Stimulated activated CD4-positive, alpha-beta T cell treated with anti-CD3 and anti-CD28 coated beads, TNF-alpha, amount 100 ng/mL, for 1 hour (primary cell): ENCODE measurements at places on chromosomes 16 and 17.

DNA sequence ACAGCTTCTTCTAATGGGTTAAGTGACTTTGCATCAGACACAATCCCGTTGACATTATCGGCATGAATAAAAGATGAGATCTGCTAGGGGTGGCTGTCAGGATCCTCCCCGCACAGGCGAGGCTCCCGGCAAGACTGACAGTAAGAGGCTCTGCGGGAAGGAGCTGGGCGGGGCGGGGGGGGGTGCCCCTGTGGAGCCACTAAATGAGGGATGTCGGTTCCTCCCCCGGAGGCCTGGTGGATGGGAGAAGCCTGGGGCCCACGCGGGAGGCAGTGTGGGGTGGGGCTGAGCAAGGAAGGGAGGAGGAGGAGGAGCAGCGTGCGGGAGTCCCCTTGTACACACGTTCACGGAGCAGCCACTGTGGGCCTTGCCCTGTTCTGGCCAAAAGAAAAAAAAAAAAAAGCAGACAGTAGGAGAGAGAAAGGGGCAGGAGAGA, 190.9 kb upstream of the GSE1 start:
- DNase-seq = no peak

DNA sequence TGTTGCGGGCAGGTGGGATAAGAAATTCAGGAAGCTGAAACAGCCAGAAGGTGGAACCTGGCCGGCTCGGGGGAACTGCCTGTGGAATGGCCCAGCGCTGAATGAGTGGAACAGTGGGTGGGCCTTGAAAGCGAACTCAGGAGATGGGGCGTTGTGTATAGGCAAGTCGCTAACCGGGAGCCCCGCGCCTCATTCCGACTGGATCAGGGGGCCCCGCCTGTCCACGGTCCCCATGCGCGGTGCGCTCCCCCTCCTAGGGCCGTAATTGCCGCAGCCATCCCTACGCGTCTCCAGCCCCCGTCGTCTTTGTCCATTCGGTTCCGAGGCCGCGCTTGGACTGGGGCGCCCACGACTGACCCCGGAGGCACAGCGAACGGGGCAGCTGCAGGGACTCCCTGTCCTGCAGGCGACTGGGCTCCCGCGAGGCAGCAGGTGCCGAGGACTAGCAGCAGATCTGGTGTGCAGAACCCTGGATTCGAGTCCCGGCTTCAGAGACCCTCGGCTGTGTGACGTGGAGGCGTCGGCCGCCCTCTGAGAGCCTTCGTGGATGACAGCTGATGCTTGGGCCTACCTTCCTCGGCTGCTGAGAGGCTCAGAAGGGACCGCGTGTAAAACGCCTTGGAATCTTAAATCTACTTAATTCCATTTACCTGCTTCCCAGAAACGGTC, 10.9 kb upstream of the CA4 start:
- DNase-seq = no peak

- no peak for DNase-seq
These were observed 47.5 kb downstream of the SLC6A2 start for GRCh38 chr16:55703003-55704001.

DNA sequence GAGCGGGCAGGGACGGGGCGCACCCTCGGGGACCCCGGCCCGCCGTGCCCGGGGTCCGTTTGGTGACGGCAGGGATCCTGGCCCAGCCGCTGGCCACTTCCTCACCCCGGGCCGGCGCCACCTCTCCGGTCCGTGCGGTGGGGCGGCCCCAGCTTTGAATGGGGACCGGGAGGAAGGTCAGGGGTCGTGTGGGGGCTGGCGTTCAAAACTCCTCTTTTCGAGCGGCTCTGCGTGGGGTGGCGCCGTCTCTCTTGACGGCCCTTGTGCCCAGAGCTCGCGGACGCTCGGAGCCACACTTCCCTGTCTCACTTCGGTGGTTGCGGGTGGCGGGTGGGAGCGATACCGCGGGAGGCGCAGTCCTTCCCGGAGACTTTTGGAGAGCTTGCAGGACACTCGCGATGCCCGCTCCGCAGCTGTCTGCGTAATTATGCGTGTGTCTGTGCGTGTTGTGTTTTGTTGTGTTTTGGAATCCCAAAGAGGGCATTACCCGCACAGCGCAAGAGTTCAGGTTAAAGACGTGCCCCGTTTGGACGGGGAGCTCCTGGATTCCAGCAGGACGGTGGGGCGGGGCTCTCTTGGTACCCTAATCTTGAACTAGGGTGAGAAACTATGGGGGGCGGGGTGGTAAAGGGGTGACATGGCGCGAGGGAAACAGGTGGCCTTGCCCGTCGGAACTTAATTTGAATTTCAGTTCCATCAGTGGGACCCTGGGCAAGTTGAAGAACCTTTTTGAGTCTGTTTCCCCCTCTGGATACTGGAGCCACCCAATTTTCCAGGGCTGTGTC, 637 bp downstream of the PLCG2 start:
- no peak for DNase-seq

- DNase-seq = no peak
These were observed 14.5 kb upstream of the CDH13 start for GRCh38 chr16:82612263-82612662.

GRCh38 chr17:17269926-17270773, 10.9 kb downstream of the COPS3 start:
- no peak for DNase-seq

- DNase-seq = no peak
These were observed 67.9 kb downstream of the HIC1 start for GRCh38 chr17:2122641-2123302.

DNA sequence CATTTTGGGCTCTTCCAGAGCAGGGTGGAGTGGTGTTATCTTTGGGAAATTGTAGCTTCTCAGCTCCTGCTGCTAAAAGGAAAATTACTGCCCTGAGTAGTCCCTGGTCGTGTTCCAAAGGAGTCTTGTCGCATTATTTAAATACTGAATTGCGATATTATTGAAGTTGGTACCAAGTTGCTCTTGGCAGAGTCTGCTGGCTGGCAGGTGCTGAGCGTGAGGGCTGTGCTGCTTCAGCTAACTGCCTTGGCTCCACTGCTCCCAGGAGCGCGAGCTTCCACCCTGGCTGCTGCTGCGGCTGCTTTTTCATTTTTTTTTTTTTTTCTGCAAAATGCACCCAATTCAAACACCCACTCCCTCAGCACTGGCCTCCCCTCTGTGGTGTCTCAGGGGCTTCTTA, 289.8 kb downstream of the MAF start:
- no peak for DNase-seq

DNA sequence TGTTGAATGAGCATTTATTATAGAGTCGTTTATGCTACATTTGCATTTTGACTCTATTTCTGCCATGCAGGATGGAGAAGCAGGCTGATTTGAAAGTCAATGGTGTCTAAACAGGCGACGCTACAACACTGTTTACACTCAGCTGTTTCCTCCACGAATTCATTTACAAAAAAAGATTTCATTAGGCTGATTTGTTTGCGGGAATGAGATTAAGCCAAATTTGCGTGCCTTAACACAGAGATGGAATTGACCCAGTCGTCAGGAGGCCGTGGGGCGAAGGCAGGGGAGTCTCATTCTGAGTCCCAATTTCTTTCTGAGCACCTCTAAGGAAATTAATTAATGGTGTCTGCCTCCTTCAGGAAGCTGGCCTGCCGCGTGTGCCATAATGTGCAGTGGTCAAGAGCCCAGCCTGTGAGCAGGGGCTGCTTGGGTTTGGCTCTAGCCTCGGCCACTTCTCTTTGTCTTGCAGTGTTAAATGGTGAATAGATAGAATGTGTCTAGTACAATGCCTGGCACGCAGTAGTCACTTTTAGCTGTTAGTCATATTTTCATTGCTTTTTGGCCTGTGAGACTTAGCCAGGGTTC, 88.6 kb upstream of the NKD1 start:
- no peak for DNase-seq

GRCh38 chr16:65495106-65495505, 373.2 kb upstream of the CDH11 start:
- no peak for DNase-seq

DNA sequence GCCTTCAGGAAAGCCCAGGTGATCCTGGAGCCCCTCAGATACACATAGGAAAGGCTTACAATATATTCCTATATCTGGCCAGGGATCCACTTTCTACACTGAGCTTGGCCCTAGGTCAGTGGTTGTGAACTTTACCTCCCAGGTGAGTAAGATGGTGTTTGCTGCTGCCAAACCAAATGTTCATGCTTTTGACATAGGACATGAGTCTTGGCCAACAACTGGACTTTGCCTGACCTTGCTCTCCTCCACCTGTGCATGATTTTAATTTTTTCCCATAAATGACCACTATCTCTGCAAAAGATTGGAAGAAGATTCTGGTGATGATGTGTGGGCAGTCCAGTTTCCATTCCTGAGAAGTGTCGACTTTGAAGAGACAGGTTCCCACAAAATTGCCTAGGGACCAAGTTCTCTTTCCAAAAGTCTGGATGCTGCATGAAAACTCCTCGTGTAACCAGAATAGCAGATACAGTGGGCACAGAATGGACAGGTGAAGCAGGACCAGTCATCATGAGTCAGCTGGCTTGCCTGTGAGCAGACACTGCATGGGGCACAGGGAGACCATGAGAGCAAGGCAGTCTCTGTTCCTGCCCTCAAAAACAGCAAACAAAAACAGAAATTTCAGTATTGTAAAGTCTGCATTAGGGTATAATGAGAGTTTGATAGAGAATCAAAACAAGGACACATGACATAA, 226.4 kb upstream of the MON1B start:
- DNase-seq = no peak

GRCh38 chr16:2716948-2717347, 3.1 kb downstream of the PRSS27 start:
- DNase-seq = no peak

GRCh38 chr17:4969047-4969550, 1.5 kb upstream of the SPAG7 start:
- DNase-seq = peak; percentile 29

DNA sequence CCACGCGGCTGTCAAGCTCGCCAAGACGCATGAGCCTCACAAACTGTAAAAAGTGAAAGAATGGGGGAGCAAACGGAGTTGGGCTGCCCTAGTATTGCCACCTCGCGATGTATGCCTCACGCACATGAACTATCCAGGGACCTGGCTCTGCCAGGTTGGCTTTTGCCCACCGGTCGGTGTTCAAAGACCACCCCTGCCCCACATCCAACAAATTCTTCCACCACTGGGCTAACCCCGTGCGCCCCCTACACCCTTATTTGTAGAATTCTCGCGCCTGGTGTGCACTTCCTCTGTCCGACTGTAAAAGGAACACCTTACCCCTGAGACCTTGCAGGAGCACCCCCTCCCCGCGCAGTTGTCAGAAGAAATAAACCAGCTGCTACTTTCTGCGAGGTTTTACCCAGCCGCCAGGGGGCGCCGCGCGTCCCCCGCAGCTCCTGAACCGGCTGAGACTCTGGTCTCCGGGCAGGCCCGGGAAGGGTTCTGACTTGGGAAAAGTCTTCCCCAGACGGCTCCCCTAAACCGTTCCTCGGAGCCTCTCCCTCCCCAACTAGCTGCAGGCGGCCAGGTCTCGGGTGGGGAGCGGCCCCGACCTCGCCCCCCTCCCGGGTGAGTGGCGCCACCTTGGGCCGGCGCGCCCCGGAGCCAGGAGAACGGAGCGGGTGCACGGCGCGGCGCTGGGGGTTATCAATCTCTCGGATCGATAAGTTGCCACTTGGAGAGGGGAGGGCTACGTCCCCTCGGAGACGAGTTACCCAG, 1.7 kb upstream of the ZNF423 start:
- no peak for DNase-seq

DNA sequence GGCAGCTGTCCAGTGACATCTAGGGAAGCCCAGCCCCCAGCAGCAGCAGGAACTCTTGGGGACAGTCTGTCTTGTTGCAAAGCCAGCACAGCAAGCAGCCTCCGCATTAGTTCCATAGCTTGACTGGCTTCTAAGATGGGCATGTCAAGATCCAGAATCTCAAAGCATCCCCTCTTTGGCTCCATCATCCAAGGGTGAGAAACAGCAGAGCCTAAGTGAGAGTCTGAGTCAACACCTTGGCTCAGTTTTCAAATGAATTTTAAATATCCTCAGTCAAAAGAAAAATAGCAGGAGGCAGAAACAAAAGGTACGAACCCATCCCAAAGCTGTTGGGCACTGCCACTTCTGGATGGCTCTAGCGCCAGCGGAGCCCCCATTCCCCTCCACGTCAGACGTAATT, 2.2 kb downstream of the CLDN9 start:
- DNase-seq = no peak
